ENCODE measurements at places on chromosomes 12 and 14.
A peak's percentile ranks its signal among the peaks of the same experiment; 100 is the strongest.

DNA sequence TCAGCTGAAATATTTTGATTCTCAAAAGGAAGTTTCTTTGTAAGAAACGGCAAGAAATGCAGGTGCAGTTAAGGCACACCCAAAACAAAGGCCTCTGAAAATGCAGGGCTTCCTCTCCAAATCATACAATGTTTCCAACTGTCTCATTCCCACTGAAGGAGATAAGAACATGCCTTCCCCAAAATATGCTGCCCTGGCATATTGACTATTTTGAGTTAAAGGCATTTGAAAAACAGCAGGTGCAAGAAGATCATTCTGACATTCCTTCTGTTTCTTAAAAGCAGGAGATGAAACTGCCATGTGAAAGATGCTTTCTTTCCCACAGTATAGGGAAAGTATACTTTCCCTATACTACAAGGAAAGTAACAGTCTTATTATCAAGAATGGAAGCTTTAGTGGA is 33.4 kb upstream of the VASH1 start:
- DNase-seq = no peak

DNA sequence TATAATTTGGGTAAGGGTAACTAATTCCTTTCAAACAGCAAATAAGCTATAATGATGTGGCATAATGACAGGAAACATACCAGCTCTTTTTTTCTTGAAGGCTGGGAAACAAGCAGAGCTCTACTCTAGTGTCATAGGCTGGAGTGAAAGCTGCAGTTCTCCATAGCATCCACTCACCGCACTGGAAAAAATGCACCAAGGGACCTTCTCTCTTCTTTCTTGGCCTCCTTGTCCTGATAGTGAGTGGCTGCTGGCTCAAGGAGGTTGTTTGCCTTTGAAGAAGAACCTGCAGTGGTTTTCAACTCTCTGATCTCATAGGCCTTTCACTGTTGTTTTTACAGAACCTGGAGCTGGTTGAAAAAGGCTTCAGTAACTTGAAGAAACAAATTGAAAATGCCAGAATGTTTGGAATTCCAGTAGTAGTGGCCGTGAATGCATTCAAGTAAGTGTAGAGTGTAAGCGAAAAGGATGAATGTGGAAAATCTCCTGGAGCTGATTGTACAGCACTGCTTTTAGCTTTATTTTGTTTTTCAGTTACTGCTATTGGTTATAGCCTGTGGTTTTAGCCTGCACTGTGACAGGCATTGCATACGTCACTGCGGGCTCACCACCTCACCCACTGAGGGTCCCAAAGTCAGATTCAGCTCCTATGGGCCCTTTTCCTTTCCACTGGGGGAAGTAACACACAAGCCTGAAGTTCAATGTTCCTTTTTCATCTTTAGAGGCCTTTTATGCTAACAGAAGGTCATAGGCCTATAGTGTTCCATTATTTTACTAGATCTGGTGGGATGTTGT is 17.2 kb upstream of the AKAP5 start:
- no peak for DNase-seq

GRCh38 chr12:3173008-3173553 is 95.9 kb downstream of the TSPAN9 start:
- no peak for DNase-seq

- DNase-seq = no peak
Observed at GRCh38 chr12:24011927-24012507, 62.5 kb upstream of the SOX5 start.

GRCh38 chr14:68309616-68310015 is 483.3 kb downstream of the ZFP36L1 start:
- DNase-seq = no peak

GRCh38 chr12:128619263-128619662 is 204.5 kb downstream of the SLC15A4 start:
- no peak for DNase-seq

- DNase-seq = no peak
Observed at GRCh38 chr12:42186793-42187192, 42.1 kb upstream of the GXYLT1 start.

DNA sequence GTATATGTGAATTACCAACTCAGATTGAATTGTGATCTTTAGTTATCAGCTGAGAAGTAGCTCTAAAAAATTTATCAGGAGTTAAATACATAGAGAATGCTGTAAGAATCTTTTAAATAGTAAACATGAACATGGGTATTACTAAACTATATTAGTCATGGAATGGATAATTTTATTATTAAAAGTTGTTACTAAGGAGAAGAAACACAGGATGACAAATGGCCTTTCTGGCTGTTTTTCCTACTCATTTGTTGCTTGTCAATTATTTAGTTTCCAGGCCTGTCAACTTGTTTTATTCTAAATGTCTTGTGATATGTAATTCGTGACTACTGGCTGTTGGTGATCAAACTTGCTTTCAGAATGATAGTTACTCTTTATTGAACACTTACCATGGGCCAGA is 58.7 kb downstream of the KTN1 start:
- no peak for DNase-seq

DNA sequence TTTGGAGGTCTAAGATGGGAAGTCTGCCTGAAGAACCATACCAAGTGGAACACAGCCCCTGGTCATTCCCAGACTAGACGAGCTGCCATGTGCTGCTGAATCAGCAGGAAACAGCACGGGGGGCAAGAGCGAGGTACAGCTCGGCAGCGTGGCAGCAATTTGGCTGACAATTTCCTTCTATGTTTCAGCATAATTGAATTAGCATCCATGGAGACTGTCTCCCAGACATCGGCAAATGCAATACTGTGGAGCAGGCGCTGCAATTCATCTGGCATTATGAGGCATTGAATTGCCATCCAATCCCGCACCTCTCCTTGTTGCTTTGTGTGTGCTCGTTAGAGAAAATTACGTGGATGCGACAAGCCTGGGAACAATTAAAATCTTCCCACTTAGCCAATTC is 46.0 kb upstream of the CCDC60 start:
- DNase-seq = no peak

- no peak for DNase-seq
Observed at GRCh38 chr12:119202544-119202943, 23.8 kb downstream of the HSPB8 start.

DNA sequence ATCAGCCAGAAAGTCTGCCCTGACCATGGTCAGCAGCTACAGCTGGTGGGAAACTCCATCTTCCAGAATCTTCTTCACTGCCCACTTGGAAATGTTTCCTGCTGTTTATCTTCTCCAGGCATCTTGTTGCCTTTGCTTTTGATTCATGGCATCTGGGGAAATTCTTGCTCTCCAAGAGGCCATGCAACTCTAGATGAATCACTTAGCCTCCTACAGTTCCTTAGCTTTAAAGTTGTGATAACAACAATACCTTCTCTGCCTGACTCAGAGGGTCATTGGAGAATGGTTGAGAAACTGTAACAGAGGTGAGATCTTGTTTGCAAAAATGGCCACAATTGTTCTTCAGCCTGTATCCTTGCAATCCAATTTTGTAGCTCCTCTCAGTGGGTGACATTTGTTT is 121.0 kb upstream of the VRK1 start:
- DNase-seq = no peak

DNA sequence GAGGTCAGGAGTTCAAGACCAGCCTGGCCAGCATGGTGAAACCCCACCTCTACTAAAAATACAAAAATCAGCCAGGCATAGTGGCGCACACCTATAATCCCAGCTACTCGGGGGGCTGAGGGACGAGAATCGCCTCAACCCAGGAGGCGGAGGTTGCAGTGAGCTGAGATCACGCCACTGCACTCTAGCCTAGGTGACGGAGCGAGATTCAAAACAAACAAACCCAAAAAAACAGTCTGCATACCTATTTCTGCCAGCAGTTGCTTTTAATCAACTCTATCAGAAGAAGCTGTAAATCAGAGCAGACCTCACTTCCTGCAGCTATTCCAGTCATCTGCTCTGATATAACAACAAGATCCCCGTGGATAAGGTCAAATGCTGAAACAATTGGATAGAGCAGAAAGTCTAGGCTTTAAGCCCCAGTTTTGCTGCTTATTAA is 50.5 kb downstream of the LIMA1 start:
- no peak for DNase-seq

DNA sequence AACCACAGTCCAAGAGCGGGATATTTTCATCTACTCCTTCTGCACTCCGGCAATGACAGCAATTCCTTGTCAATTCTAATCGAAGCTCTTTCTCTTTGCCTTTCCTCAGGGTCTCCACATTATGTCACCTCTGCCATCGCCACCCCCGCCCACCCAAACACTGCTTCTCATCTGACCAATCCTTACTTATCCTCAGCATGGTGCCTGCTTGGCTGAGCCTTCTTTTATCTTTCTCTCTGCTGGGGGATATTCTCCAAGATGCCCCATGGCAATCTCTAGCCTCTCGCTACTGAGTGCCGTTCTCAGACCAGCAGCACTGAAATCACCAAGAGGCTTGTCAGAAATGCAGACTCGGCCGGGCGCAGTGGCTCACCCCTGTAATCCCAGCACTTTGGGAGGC is 100.6 kb downstream of the PTPRB start:
- DNase-seq = no peak

GRCh38 chr12:8644345-8645248 is 18.0 kb downstream of the MFAP5 start:
- DNase-seq = peak; percentile 18

DNA sequence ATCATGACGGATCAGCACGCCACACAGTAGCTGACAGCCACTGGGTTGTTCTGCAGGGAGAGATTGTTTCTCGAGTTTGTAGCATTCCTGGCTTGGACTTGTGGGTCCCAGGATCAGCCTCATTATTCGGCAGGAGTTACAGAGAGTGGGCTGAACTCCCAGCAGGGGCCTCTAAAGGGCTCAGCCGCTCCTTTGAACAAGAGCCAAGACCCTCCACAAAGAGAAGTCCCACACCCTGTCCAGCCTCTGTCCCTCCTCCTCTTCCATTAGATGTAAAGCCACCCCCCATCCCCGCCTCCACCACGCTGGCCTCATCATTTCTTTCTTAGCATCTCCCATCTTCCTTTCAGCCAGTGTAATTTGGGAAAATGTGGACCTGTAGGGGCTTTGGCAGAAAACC is 96.7 kb upstream of the HSPB8 start:
- no peak for DNase-seq

- no peak for DNase-seq
Observed at GRCh38 chr12:68001486-68002466, 12.5 kb downstream of the IFNG-AS1 start.

GRCh38 chr12:90870971-90871725 is 83.8 kb downstream of the CCER1 start:
- no peak for DNase-seq

- DNase-seq = no peak
Observed at GRCh38 chr12:66496595-66496994, 182.3 kb downstream of the GRIP1 start.

DNA sequence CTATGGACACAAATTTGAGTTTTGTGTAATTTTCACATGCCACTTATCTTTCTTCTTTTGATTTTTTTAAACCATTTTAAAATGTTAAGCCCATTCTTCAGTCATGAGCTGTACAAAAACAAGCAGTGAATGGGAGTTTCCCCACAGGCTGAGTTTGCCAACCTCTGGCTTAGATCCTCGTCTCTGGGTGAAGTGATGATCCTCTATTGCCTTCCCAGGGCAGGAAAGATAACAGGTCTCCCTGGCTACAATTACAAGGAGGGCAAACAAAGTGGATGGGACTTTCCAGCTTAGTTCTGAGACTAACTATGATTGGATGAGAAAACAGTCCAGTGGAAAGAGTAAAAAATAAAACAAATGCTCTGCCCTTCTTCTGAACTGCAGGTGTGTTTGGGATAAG is 203.7 kb downstream of the SPTSSA start:
- DNase-seq = no peak

DNA sequence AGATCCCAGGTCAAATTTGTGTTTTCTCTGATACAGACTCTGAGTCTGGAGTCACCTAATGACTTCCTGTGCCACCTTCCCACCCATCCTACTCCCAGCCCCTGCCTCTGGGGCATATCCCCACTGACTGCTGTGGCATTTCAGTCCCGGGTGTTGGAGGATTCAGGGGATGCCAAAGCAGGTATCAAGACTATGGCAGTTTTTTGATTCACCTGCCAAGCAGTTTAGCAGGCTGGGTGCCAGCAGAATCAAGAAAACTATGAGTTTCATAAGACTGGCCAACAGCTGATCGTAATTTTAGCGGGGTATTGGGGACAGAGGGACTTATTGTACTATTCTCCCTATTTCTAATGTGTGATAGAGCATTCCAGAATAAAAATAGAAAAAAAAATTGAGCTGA is 4.6 kb downstream of the PLEKHH1 start:
- no peak for DNase-seq

DNA sequence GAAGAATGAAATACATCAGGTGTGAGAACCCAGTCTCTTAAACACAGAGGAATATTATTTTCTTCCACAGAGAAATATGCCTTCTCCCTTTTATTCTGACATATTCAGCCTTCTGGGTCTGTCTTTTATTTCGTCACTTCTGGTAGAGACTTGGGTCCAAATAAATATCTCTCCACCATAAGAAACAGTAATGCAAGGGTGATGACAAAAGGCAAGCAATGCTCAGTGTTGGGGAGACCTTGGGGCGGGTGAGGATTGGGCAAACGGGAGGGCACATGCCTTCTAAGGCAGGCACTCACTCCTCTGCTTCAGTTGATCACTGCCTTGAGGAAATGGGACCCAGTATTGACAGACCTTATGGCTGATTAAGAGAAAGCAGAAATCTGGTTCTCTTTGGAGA is 6.7 kb upstream of the SOCS2 start:
- no peak for DNase-seq

GRCh38 chr14:53927171-53927570 is 29.5 kb downstream of the BMP4 start:
- DNase-seq = no peak

DNA sequence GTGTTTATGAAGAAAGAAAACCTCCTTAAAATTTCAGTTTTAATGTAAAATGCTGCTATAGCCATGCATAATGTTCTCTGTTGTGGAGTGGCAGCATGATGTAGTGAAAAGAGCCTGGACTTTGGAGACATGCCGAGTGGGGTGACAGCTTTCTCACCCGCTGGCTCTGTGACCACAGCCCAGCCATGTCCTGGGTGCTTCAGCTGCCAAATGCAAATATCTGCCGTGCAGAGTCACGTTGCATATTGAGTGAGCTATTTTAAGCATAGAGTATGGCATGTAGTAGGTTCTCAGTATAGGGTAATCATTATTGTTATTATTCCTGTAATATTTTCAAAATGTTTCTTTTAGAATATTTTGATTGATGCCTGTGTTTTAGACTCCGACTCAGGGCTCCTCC is 15.5 kb upstream of the TCTN2 start:
- no peak for DNase-seq

DNA sequence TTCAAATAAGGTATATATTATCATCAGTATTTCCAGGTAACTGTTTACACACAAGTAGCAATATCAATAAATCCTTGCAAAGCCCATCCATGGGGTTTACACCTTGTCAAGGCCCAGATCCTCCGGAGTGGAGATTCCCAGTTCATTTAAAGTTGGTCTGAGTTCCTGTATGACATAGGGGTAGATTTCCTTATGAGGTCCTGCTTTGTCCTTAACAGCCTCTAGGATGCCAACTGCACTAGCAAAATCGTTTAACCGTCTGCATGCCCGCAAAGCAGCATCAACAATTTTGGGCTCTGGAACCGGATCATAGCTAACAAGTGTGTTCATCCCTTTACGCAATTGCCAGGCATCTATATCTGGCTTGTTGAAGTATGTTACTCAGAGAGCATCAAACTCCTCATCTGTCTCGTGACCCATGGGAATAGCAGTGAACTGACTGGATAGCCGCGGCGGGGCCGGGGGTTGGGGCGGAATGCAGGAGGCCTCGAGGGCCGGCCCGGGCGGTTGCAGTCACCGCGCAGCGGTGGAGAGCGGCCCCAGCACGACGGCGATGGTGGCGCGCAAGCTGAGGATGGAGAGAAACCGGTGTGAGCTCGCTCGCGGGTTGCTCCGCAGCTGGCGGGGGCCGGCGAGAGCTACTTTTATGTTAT is 30.6 kb upstream of the FBXO34 start:
- DNase-seq = no peak

Measured in stimulated activated CD8-positive, alpha-beta memory T cell treated with anti-CD3 and anti-CD28 coated beads, Interleukin-4, amount 100 ng/mL, for 4 hours (primary cell).